ENCODE measurements at places on chromosomes 3 and 15. TPM values are rescaled to one million over a fixed set of nuclear protein-coding genes. Genes with fewer than 3 reads are reported as not detected.

GRCh38 chr15:36415643-36416042 is 163.8 kb upstream of the CDIN1 start:
- no peaks in the 10 kb centered on the region for H3K27me3 ChIP-seq
- H3K4me3 ChIP-seq, result no peak overlapping the region
- H3K36me3 ChIP-seq, result no peaks in the 10 kb centered on the region
- DNase-seq, result no peak

DNA sequence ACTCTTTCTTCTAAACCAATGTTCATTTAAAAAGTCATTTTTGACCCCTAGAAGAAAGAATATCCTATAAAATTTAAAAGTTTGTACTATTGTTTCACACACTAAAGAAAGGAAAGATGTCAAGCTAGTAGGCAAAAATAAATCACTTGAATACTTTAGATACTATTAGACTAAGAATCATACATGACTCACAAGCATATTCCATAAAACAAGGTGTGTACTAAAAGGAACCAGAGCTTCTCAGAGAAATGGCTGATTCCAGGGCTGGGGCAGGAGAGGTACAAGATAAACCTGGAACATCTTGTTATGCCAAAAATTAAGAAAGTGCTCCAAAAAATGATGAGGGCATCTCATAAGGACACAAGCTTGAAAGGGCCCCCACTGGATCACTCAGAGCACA is 8.7 kb downstream of the DLG1 start:
- peaks cover 5% of the 10 kb centered on the region for H3K4me1 ChIP-seq
- H3K4me3 ChIP-seq, result no peak overlapping the region
- no peaks in the 10 kb centered on the region for H3K27me3 ChIP-seq
- DNase-seq, result no peak
- H3K36me3 ChIP-seq, result no peaks in the 10 kb centered on the region
- no peak overlapping the region for H3K27ac ChIP-seq

CCNB2 gene
- total RNA-seq, result 0.71 TPM

LMAN1L gene
- total RNA-seq, result not detected

PLA2G4E gene
- total RNA-seq, result not detected

DNA sequence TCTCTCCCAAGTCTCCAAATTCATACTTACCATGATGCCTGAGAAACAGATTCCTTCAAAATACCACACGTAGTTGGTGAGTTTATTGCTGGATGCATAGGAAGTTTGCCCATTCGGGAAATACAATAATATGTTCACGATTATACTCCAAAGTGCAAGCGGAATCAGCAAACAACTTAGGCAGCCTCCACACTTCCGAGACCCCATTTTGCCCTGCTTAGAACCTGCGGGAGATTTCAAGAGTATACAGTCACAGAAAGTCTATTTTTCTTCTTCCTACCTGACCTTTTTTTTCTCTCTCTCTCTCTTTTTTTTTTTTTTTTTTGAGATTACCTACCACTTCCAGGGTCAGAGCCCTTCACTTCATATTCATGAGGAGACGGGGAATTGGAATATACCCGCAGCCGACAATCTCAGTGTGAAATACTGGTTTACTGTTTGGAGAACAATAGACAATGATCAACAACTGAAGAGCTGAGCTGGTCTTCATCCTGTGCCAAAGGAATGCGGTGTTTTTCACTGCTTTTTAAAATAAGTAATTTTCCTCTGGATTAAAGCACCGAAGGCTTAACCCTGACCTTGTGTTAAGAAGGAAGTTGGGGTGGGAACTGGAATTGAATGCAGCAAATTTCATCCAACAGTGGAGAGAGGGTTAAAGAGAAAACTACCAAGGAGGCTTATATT is at the start of gene TM4SF18:
TSS of gene TM4SF18 (minus strand) at position 461 of the 684 bp plus-strand sequence. CDS start at position 207, 254 bp downstream.
- H3K4me1 ChIP-seq, result no peaks in the 10 kb centered on the region
- H3K36me3 ChIP-seq, result no peaks in the 10 kb centered on the region
- peak within 1 kb of the TSS; percentile 22 for H3K27ac ChIP-seq
- H3K4me3 ChIP-seq, result peak within 1 kb of the TSS; percentile 4
- H3K27me3 ChIP-seq, result no peaks in the 10 kb centered on the region

GRCh38 chr15:89837134-89837829 is 22.6 kb upstream of the ANPEP start:
- H3K4me3 ChIP-seq, result no peak overlapping the region
- H3K36me3 ChIP-seq, result no peaks in the 10 kb centered on the region
- H3K27ac ChIP-seq, result no peak overlapping the region
- DNase-seq, result no peak
- no peaks in the 10 kb centered on the region for H3K27me3 ChIP-seq

DNA sequence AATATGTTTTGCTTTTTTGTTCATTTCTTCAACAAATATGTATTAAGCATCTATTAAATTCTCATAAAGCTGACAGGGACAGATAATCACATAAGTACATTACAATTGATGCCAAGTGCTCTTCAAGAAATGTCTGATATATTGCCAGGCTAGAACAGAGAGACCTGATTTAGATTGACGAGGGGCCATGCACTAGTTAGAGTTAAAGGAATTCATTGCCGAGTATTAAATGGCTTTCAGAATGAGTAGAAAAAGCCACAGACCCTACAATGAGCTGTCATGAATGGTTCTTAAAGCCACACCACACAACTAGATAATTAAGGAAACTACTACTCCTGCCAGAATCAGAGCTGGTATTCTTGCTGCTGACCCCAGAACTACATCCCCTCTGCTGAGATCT is 250.2 kb upstream of the MME start:
- no peaks in the 10 kb centered on the region for H3K4me1 ChIP-seq
- no peak for DNase-seq
- no peak overlapping the region for H3K27ac ChIP-seq
- H3K4me3 ChIP-seq, result no peak overlapping the region
- no peaks in the 10 kb centered on the region for H3K36me3 ChIP-seq

DNA sequence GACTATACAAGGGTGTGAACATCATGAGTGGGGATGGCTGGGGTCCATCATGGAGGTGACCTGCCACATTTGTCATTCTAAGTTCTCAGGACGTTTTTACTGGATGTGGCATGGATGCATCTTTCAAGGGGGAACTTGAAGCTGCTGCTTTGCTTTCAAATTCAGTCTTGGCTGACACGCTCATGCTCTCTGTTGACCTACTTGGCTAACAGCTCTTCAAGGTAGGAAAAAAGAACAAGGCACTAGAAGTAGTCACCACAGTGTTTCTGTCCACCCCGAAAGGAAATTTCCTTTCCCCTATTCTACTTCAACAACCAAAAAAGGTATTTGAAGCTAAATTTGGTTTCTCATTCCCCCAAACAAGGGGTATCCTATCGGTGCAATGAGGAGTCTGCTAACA is 15.0 kb downstream of the STIMATE start:
- H3K4me3 ChIP-seq, result no peak overlapping the region
- H3K4me1 ChIP-seq, result no peaks in the 10 kb centered on the region
- DNase-seq, result no peak

GRCh38 chr15:50124631-50125030 is 5.6 kb upstream of the ATP8B4 start:
- no peak for DNase-seq
- no peaks in the 10 kb centered on the region for H3K36me3 ChIP-seq
- H3K4me3 ChIP-seq, result no peak overlapping the region
- no peak overlapping the region for H3K27ac ChIP-seq
- no peaks in the 10 kb centered on the region for H3K27me3 ChIP-seq
- no peaks in the 10 kb centered on the region for H3K4me1 ChIP-seq

GRCh38 chr15:39801641-39802309 is 19.1 kb upstream of the FSIP1 start:
- no peaks in the 10 kb centered on the region for H3K36me3 ChIP-seq
- H3K27me3 ChIP-seq, result no peaks in the 10 kb centered on the region
- no peaks in the 10 kb centered on the region for H3K4me1 ChIP-seq
- H3K27ac ChIP-seq, result no peak overlapping the region
- DNase-seq, result no peak
- H3K4me3 ChIP-seq, result no peak overlapping the region

- no peaks in the 10 kb centered on the region for H3K27me3 ChIP-seq
- H3K4me3 ChIP-seq, result no peak overlapping the region
- H3K36me3 ChIP-seq, result no peaks in the 10 kb centered on the region
- no peaks in the 10 kb centered on the region for H3K4me1 ChIP-seq
- no peak overlapping the region for H3K27ac ChIP-seq
Measured at GRCh38 chr3:144923046-144923775, 951.6 kb downstream of the DIPK2A start.

- no peak for DNase-seq
- no peak overlapping the region for H3K4me3 ChIP-seq
- H3K27me3 ChIP-seq, result no peaks in the 10 kb centered on the region
- no peak overlapping the region for H3K27ac ChIP-seq
- H3K36me3 ChIP-seq, result no peaks in the 10 kb centered on the region
- no peaks in the 10 kb centered on the region for H3K4me1 ChIP-seq
Measured at GRCh38 chr3:23130406-23130805, 72.7 kb upstream of the UBE2E2 start.

DNAJA4 gene
- 0.88 TPM for total RNA-seq

- H3K4me1 ChIP-seq, result no peaks in the 10 kb centered on the region
- no peaks in the 10 kb centered on the region for H3K27me3 ChIP-seq
- no peak overlapping the region for H3K4me3 ChIP-seq
- H3K27ac ChIP-seq, result no peak overlapping the region
- DNase-seq, result no peak
Measured at GRCh38 chr3:31022716-31023115, 128.3 kb upstream of the GADL1 start.

DNA sequence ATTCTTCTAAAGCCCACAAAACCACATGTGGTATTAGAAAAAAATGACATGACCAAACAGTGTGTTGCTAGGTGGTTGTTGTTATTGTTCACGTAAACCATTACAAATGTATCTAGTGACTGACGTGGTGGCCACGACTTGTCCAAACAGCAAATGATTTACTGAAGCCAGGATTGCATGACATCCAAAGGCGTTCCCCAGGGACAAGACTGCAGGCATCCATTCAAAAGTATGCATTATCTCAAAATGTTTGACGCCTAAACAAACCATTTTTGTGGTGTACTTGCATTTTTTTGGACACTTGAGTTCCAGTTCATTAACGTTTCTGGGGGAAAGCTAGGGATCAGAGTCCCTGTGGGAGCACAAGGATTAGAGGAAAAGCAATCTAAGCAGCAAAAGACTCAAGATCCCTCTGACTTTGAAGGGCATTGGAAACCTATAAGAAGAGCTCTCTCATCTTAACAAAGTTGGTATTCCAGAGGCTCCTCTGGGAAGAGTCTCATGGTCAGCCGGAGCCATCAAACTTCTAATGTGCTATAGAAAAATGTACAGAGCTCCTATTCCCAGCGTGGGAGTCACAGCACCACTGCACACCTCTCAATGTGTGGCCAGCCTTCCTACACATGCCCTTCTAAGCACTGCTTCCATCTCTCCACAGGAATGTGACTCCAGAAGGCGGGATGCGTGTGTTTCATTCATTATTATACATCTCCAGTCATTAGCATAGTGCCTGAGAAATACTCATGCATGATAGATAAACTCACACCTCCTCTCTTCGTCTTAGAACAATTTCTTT is 62.9 kb downstream of the FBN1 start:
- no peaks in the 10 kb centered on the region for H3K27me3 ChIP-seq
- no peak overlapping the region for H3K4me3 ChIP-seq
- no peak overlapping the region for H3K27ac ChIP-seq
- no peak for DNase-seq

STOML1 gene
- 7.5 TPM for total RNA-seq

CYFIP1 gene
- 44.3 TPM for total RNA-seq

DNA sequence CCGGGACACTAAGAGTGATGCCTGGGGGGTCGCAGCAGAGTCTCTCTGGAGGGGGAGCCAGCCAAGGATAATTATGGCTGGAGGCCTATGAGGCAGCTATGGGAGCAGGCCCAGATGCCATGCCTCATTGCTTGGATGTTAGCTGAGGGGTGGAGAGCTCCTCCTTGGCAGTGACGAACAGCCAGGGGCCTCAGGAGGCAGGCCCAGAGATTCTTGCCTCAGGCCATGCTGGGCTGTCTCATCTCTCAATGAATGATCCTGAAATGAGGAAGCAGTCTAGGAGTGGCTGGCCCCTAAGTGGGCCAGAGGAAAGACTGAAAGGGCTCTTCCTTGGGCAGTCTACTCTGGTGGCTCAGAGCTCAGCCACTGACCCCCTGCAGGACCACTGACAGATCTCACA is 21.3 kb downstream of the KIF9 start:
- no peaks in the 10 kb centered on the region for H3K4me1 ChIP-seq
- no peak overlapping the region for H3K27ac ChIP-seq
- no peaks in the 10 kb centered on the region for H3K27me3 ChIP-seq
- H3K4me3 ChIP-seq, result no peak overlapping the region

- no peak overlapping the region for H3K4me3 ChIP-seq
- DNase-seq, result no peak
- H3K27me3 ChIP-seq, result no peaks in the 10 kb centered on the region
- H3K36me3 ChIP-seq, result peaks cover 9% of the 10 kb centered on the region
- no peaks in the 10 kb centered on the region for H3K4me1 ChIP-seq
Measured at GRCh38 chr3:37291275-37291700, 116.9 kb upstream of the LRRFIP2 start.

GPR62 gene
- 0.18 TPM for total RNA-seq

UBAP1L gene
- total RNA-seq, result 4.4 TPM

DNA sequence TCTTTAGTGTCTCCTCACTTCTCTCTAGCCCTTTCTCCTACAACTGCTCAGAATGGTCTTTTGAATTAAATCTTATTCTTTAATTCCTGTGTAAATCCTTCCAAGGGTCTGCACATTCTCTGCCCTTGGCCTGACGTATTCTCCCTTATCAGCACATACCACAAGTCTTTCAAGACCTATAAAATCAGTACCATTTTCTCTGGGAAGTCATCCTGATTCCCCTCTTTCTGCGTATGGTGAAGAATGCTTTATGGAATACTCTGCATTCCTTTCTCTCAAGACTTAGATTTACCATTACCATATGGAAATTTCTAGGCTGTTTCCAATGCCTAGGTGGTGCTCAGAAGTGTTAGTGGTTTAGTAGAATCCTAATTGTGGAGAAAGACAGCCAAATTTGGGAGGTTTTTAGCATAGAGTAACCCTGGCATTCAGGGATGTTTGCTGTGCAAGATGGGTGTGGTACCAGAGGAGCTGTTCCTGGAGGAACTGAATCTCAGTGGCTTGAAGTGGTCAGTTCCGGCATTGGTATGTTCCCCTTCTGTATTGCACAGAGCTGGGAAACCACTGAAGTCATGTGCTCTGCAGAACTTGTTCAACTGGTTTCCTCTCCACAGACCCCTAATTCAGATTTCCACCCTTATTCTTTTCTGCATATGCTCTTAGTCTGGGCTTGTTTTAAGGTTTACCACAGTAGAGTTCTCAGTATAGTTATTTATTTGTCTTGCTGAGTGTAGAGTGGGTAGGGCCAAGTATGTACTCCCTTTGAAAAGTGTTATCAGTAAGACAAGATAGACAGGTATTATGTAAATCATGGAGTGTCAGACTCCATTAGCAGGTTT is 24.5 kb downstream of the IQGAP1 start:
- no peaks in the 10 kb centered on the region for H3K27me3 ChIP-seq
- no peaks in the 10 kb centered on the region for H3K4me1 ChIP-seq
- H3K36me3 ChIP-seq, result no peaks in the 10 kb centered on the region
- H3K4me3 ChIP-seq, result no peak overlapping the region

USP50 gene
- 0.86 TPM for total RNA-seq

DNA sequence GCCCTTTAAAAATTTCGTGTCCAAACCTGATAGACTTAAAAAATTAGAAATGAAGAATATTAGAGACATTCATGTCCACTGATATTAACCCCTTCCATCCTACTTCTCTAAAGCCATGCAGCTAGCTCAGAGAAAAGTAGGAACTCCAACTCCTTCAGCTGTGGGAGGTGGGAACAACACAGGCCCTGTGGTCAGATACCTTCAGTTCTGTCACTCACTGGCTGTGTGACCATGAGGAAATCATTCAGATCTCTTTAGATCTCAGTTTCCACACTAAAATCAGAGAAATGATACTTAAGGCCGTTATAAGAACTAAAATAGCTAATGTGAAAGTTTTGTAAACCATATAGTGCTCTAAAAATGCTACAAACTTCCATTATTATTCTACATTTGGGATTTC is 209.8 kb downstream of the TNIK start:
- no peaks in the 10 kb centered on the region for H3K36me3 ChIP-seq
- no peak overlapping the region for H3K27ac ChIP-seq
- H3K4me1 ChIP-seq, result no peaks in the 10 kb centered on the region
- no peak for DNase-seq
